ENCODE measurements at places on chromosomes 1 and 21. TPM values are rescaled to one million over a fixed set of nuclear protein-coding genes. Genes with fewer than 3 reads are reported as not detected.

SYT2 gene
- 0.02 TPM for polyA plus RNA-seq

KRTAP21-2 gene
- not detected for polyA plus RNA-seq

TOR3A gene
- polyA plus RNA-seq, result 6.7 TPM

- no peak for DNase-seq
These were observed 17.6 kb downstream of the COQ8A start for GRCh38 chr1:226957714-226958113.

DNA sequence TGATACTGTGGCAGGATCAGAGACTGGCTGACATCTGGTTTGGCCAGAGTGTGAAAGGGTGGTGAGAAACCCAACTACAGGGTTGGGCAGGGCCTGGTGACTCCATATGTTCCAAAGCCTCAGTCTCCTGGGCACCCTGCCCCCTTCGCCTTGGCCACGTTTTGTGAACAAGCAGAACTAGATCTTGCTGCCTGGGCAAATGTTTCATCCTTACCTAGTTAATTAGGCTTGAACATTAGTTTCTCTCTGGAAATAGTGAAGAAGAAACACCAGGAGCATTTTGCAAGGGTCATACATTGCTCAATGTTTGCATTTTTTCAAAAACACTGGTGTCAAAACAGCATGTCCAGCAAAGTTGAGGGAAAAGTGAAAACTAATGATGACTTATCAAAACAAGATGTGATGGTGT is 60.5 kb downstream of the MAP3K7CL start:
- peak; percentile 32 for DNase-seq

DNA sequence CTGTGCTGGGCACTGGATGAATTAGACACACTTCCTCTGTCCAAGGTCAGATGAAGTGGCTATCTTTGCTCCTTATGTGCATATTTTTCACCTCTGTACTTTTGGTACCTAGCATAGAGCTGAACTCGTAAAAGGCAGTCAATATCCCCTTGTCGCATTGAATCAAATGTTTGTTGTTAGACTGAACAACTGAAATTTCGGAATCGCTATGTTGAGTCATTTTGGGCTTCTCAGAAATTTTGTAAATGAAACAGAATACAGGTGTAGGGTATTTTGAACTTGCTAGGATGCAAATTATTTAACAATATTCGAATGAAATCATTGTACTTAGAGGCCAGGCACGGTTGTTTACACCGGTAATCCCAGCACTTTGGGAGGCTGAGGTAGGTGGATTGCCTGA is 48.0 kb downstream of the PDE4B start:
- DNase-seq, result no peak

- DNase-seq, result no peak
These were observed 4.9 kb upstream of the ABCA4 start for GRCh38 chr1:94125551-94126514.

ALX3 gene
- polyA plus RNA-seq, result 0.07 TPM

DNA sequence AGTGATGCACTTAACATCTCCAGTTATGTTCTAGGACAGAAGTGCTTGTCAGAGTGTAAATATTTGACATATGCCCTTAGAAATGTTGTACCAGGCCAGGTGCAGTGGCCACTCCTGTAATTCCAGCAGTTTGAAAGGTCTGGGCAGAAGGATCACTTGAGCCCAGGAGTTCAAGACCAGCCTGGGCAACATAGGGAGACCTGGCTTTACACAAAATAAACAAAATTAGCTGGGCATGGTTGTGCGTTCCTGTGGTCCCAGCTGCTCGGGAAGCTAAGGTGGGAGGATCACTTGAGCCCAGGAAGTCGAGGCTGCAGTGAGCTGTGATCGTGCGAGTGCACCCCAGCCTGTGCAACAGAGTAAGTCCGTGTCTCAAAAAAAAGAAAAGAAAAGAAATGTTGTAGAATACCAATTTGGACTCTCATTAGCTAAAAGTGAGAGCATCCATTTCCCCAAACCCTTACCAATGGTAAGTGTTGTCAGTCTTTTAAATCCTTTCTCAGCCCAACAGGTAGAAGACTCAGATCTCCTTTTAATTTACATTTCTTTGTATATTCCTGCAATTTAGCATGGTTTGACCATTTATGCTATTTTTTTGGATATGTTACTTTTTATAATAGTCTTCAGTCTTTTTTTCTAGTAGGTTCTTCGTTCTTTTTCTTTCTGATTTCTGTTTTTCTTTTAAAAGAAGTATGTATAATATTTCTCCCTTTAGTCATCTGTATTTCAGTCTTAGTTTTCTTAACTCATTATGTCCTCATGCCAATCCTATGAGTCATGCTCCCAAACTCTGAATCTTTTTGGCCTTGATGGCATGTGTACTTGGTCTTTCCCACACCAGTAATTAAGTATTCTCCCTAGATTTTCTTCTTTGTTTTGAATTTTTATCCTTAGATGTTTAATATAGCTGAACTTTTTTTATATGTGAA is 74.4 kb downstream of the CAMTA1 start:
- no peak for DNase-seq
